ENCODE measurements at places on chromosomes 7 and 10.

DNA sequence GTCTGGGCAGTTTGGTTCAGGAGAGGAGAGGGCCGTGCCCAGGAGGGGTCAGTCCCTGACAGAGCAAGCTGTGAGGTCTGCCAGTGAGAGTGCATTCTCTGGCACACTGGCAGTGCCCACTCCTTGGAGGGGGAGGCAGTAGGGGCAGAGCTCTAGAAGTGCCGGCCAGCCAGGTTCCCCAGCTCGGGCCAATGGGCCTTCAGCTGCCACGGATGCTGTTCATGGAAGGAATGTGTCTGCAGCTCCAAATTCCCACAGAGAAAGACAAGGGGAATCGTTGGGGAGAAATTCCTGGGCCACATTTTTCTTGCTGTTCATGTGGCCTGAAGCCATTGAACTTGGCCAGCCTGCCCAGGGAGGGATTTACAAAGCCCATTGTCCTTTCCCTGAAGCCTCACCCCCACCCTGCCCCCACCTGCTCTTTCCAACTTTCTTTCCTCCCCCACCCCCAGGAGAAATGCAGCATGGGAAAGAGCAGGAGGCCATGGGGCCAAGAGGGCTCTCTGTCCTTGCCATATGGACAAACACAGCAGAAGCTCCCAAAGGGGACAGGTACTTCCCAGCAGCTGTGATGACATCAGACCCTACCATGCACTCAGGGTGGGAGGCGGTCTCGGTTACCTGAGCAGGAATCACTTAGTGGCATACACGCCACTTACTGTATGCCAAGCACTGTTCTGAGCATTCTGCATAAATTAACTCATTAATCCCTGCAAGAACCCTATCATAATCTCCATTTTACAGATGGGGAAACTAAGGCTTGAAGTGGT lies 70.7 kb downstream of the ARHGAP22 start:
- DNase-seq, result no peak

DNA sequence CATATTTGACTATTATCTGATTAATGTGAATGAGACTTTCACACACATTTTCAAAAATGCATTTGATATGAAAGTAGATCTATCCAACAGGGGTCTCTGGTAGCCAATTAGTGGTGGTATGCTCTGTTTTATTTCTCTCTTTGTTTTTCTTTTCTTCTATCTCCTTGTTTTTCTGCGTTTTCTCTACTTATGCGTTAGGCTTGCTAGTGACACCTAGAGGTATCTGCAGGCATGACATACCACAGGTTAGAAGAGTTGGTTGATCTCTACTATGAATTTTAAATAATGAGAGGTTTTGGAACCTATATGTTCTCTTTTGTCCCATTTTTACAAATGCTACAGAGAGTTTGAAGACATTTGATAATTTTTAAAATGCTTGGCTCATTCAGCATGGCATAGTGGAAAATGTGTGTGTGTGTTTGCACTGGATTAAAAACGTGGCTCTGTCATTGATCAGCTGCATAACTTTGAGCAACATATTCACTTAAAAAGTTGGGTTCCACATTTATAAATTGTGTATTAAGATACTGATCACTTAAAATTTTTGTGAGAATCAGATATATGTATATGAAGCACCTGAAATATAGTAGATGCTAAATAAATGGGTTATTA lies 28.1 kb upstream of the PLXDC2 start:
- DNase-seq, result no peak

DNA sequence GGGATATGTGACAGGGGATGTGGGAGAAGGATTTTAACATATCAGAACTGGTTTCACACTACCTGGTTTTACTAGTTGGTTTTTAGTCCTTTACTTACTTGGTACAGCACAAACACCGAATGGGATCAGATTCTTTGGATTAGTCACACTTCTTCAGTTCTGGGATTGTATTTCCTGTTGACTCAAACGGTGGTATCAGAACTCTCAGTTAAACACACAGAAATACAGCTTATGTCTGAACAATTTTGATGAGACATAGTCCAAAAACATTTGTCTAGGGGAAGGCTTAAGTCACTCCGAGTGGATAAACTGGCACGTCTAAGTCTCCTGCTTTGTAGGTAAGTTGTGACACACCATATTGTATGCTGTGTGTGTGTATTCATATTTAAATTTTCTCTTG lies 480.5 kb downstream of the PHTF2 start:
- no peak for DNase-seq

DNA sequence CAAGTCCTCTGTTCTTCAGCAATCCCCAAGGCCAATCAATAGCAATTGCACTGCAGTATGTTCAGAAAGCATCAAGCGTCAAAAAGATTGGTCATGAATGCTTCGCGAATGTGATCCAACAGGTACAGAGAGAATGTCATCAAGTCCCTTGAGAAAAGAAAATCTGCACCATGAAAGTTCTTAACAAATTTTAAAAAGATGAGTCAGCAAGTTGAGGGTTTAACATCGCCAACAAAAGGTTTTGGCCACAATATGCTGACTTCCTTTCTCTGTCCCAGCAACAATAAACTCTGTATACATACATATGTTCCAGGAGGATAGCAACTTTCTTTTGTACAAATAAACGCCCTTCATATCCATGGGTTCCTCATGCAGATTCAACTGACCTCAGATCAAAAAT lies 168.5 kb upstream of the C7orf33 start:
- DNase-seq, result no peak

DNA sequence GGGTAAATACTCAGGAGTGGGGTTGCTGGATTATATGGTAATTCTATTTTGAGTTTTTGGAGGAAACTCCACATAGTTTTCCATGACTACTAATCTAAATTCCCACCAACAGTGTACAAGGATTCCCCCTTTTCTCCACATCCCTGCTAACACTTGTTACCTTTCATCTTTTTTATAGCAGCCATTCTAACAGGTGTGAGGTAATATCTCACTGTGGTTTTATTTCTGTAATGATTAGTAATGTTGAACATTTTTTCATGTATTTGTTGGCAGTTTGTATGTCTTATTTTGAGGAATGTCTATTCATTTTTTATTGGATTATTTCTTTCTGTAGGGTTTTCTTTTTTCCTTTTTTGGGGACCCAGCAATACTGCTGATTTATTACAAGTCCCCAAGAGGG lies 14.9 kb downstream of the TAF3 start:
- no peak for DNase-seq

- no peak for DNase-seq
These were observed 114.4 kb upstream of the ADARB2 start for GRCh38 chr10:1851762-1852161.

DNA sequence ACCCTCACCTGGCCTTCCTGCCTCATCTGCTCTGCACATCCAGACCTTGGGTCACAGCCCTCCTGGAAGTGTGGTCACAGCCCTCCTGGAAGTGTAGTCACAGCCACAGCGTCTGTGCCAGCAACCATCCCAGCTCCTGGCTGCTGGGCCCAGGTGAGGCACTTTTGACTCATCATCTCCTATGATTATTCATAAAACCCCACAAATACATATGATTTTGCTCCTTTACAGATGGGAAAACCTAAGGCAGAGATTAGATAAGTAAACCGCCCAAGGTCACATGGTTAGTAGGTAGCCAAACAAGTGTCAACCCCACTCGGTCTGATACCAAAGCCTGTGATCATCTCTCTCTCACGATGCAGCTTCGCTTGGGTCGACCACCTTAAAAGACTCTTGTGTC lies 94.3 kb downstream of the PRLHR start:
- no peak for DNase-seq

GRCh38 chr7:33845991-33846509 lies 59.3 kb upstream of the BMPER start:
- DNase-seq, result no peak

- peak; percentile 79 for DNase-seq
These were observed 14.8 kb downstream of the NPS start for GRCh38 chr10:127563718-127564553.

- DNase-seq, result no peak
These were observed 268.6 kb downstream of the KLF6 start for GRCh38 chr10:3516234-3516922.

GRCh38 chr7:18162657-18163056 lies 135.0 kb upstream of the PRPS1L1 start:
- DNase-seq, result no peak

GRCh38 chr10:70135684-70136083 lies 3.1 kb upstream of the AIFM2 start:
- DNase-seq, result no peak

GRCh38 chr10:102743078-102743587 lies 615 bp upstream of the WBP1L start:
- DNase-seq, result no peak

- DNase-seq, result peak; percentile 98
These were observed at the start of gene TNKS2 for GRCh38 chr10:91797874-91798648. Gene TNKS2 (plus strand): TSS chr10:91798426. CDS start chr10:91798691, 265 bp downstream.

DNA sequence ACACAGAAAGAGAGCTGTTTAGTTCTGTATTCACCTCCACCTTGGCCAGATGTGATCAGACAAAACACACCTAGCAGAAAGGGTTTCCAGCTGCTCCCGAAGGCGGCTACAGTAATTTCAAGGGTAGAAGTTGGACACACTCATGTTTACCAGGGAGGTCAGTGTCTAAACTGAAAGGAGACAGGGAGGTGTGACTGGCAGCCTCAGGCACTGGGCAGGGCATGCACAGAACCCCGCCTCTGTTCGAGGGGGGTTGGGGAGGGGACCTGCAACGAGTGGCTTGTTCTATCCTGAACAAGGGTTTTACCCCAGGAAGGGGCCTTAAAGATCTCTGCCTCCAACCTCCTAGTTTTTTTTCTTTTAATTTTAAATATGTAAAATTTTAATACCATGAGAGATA lies 49.6 kb downstream of the BPGM start:
- DNase-seq, result no peak

- no peak for DNase-seq
These were observed 132.6 kb downstream of the CDH23 start for GRCh38 chr10:71529207-71529827.

DNA sequence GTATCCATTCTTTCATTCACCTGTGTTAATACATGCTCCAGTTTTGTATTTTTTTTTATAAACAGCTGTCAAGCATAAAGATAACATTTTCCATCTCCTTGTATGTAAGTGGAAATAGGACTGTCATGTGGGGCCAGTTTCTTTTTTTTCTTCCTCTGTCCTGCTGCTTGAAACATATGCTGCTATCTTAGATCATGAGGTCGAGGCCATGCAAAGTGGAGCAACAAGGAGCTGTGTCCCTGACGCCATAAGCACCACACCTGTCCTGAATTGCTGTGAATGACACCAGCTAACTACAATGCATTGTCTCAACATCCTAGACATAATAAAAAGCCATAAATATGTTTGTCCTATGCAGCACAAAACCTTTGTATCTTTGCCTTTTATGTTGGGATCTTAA lies 37.7 kb upstream of the SLC26A4 start:
- no peak for DNase-seq

DNA sequence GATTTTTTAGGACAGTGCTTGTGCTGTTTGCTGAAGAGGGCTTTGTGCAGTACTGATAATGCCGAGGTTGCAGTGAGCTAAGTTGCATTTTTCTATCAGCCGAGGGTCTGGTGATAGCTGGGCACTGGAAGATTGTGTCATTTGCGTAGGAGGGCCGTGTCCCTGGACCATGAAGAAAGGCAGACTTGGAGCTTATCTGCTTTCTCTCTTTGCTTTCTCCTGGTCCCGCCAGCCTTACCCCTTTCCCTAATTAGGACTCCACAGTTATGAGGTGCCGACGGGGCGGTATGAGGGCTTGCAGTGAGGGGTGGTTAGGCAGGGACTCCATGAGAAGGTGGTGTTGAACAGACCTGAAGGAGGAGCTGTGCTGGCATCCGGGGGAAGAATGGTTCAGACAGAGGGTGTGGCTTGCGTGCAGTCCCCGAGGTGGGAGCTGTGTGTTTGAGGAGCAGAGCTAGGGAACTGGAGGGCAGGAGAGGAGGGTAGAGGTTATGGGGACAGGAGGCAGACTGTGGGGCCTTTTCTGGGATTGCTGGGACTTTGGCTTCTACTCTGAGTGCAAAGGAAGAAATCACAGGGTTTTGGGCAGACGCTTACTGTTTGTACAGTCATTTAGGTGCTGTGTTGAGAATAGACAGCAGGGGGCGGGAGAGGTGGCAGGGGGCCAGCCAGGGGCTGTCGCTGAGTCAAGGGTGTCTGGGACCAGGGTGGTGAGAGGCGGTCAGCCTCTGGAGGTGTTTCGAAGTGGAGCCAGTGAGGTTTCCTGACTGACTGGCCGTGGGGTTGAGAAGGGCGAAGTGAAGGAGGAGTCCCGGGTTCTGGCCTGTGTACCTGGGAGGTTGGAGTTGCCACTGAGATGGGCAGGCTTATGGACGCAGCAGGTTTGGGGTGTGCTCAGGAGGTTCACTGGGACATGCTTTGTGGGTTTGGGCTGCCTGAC lies 43.4 kb downstream of the PRF1 start:
- peak; percentile 85 for DNase-seq

GRCh38 chr10:76444034-76444800 lies 1012.8 kb downstream of the LRMDA start:
- DNase-seq, result no peak

DNA sequence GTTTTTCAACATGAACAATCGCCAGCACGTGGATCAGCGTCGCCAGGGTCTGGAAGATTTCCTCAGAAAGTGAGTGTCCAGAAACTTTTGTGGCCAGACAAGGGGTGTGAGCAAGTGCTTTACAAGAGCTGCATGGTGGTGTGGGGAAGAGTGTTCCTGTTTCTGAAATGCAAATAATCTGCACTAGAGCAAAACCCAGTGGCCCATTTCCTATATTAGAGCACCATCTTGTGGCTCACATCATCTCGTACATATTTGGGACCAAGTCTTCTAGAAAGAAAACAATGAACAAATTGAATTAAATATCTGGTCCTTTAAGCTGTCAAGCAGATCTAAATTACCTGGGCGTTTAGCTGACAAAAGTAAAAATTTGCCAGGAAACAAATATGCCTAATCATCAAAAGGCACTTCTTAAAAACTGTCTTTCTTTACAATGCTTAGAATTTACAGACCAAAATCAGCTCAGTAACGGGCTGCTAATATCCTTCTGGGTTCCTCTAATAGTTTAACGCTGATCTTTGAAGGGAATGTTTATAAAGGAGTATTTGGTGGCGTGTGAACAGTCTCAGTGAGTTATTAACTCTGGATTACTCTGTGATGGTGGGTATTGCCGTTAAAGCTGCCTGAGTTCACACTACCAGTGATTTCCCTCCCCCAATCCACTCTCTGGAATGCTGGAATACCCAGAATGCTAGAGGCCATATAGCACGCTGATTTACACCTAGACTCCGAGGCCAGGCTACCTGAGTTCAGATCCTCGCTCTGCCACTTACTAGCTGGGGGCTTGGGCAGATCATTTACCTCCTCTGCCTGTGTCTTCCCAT lies 73.6 kb downstream of the SNX10 start:
- no peak for DNase-seq
